ENCODE measurements at places on chromosomes 6 and 20.

DNA sequence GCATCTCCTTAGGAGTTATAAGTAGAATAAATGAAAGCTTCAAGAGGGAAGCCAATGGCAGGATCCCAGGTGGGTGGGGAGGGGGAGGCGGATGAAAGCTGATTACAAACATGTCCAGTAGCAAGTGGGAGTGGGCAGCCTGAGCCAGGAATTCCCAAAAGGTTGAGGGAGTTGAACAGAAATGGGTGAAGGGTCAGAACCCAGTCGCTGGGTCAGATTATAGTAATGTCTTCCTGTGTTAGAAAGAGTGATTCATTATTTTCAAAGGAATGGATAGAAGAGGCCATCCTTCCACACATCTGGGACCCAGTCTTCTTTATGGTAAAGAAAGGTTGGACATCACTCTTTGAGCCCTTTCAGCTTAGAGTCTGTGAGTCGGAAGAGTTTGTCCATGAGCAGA is 41.0 kb upstream of the FAM50B start:
- no peak for DNase-seq

DNA sequence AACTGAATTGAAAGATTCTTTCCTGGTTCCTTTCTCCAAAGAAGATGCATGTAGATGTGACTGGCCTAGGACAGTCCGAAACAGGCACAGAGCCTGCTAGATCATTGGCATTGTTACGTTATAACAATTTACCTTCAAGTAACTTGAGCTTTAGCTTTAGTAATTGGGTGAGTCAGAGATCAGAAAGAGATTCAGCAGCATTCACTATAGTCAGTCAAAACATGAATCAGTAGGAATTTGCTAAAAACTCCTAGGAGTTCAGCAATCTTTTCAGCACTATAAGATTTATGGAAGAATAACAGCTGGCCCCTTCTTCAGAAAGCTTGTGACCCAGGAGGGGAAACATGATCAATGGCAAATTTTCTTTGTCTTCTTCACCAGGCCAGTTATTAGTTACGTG is 281.7 kb upstream of the PRDM1 start:
- no peak for DNase-seq

DNA sequence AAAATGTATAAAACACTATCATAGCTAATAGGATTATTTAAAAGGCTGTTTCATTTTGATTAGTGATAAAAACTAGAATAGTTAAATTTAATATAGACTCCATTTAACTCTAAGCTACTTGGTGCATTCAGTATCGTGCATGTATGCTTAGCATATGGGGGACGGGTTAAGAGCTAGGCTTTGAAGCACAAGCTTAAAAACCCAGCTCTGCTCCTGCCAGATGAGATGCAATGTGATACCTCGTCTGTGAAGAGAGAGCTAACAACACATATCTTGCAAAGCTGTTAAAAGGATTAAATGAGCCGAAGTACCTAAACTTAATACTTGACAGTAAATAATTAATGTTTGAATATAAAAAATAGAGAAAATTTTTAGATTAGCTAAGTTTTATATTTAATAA is 42.2 kb downstream of the DTNBP1 start:
- DNase-seq, result no peak

DNA sequence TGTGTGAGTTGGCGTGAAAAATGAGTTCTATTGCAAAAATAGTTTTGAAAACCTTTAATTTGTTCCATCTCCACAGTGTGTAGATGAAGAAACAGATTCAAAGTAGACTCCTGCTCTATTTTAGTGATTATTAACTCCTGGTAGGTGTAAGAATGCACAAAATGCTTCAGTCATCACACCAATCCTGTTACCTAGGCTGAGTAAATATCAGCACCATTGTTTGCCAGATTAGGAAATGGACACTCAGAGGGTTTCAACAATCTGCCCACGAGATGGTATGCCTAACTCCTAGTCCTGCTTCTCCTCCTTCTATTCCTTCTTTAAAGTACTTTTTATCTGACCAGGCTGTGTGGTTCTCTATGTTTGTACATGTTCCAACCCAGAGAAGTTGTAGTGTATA is 108.9 kb upstream of the AHI1 start:
- no peak for DNase-seq

DNA sequence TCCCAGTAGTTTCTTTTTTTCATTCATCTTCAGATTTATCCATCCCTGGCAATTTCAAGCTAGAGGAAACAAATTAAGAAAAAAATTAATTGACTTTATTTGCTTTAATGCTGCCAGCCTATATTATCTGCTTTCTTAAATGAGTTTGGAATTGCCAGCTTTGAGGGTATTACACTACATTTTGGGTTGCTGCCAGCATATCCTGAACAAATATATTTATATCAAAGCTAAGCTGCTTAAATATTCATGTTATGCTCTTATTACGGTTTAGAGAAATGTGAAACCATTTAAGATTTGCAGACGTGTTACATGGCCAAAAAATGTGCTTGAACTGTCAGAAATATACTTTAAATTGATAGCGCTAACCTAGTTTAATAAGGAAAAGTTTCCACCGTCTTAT is 59.7 kb downstream of the GRIK2 start:
- DNase-seq, result no peak

DNA sequence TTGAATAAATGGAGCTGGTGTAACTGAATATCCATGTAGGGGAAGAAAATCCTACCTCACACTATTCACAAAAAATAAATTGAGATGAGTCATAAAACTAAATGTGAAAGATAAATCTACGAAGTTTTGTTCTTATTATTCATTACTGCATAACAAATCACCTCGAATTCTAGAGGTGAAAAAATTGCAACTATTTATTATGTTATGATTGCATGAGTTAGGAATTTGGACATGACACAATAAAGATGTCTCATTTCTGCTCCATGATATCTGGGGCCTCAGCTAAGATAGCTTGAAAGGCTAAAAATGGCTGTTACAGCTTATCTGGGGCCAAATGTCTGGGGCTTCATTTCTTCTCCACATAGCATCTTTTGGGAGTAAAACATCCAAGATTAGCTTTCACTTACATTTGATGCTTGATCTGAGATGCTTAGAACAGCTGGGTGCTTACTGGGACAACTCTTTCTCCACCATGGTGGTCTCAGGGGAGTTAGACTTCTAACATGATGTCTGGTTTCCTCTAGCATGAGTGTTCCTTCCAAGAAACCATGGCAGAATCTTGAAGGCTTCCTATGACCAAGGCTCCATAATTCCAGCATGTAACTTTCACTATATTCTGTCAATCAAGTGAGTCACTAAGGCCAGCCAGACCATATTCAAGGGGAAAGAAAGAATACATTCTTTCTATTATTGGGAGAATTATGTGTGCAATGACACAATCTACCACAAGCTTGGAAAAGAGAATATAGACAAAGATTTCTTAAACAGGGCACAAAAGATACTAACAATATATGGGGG is 30.1 kb downstream of the OR2B6 start:
- DNase-seq, result no peak

DNA sequence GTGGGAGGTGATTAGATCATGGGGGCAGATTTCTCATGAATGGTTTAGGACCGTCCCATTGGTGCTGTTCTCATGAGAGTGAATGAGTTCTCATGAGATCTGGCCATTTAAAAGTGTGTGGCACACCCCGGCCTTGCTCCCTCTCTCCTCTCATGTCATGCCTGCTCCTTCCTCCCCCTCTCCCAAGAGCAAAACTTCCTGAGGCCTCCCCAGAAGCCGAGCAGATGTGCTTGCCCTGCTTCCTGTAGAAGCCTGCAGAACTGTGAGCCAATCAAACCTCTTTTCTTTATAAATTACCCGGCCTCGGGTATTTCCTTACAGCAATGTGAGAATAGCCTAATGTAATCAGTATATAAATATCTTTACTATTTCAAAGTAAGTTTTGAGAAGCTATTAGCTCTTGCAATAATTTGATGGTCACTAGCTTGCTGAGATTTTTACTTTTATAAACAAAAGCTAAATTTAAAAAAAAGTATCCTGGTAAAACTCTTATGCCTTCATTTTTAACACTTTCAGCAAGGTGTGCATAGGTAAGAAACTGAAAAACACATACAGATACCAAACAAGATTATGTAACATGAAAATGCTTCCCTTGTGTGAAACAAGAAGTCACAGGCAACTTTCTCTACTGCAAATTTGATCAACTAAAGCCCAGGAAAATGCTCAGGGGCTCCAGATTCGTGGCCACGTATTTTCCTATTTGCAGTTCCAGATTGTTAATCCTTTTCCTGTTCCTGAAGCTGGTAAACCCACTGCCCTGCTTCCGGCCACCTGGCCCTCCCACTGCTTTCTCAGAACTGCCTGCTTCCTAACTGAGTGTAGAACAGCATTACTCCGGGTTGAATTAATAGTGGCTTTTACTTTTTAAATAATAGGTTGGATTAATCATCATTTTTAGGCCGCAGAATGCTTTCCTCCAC is 395.1 kb upstream of the CNR1 start:
- DNase-seq, result no peak

- DNase-seq, result no peak
These were observed 268.2 kb downstream of the SYNE1 start for GRCh38 chr6:152368751-152369624.

DNA sequence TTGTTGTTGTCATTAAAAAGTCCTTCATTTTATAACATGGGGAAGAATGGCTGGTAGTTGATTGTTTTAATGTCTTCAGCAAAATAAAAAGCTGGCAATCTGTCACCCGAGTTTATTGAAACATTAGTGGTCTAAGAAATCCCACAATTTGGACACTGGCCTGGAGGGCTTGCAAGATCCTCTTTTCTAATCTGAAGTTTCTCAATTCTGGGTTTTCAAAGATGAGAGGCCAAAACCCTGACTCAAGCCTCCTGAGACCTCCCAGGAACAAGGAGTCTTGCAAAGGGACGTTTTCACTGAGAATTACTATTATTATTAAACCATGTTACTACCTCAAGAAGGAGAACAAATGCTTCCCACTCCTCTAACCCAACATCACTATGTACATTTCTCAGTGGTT is 19.5 kb downstream of the MAP1LC3A start:
- DNase-seq, result no peak

DNA sequence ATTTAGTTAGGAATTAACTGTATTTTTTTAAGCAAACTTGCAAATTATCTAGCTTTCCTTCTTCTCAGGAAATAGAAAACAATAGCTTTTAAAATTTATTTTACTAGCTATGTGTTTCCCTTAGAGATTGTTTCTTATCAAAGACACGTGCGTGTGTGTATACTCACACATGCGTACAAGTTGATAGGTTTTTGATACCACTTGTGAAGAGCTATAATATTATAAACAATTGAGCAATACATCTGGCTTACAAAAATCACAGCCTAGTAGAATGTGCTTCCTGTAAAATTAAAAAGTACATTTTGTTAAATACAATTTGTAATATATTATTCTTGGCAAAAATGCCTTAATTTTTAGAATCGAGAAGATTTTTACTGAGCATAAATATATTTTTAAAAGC is 33.9 kb downstream of the COL12A1 start:
- DNase-seq, result no peak

- DNase-seq, result no peak
These were observed 167.8 kb downstream of the SLC24A3 start for GRCh38 chr20:19380211-19380610.

DNA sequence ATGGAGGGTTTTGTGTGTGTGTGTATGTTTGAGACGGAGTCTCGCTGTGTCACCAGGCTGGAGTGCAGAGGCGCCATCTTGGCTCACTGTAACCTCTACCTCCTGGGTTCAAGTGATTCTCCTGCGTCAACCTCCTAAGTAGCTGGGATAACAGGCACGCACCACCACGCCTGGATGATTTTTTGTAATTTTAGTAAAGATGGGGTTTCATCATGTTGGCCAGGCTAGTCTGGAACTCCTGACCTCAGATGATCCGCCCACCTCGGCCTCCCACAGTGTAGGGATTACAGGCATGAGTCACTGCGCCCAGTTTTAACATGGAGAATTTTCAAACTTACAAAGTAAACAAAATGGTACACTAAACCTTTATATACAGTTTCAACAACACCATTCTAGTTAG is 22.8 kb downstream of the AMD1 start:
- no peak for DNase-seq

DNA sequence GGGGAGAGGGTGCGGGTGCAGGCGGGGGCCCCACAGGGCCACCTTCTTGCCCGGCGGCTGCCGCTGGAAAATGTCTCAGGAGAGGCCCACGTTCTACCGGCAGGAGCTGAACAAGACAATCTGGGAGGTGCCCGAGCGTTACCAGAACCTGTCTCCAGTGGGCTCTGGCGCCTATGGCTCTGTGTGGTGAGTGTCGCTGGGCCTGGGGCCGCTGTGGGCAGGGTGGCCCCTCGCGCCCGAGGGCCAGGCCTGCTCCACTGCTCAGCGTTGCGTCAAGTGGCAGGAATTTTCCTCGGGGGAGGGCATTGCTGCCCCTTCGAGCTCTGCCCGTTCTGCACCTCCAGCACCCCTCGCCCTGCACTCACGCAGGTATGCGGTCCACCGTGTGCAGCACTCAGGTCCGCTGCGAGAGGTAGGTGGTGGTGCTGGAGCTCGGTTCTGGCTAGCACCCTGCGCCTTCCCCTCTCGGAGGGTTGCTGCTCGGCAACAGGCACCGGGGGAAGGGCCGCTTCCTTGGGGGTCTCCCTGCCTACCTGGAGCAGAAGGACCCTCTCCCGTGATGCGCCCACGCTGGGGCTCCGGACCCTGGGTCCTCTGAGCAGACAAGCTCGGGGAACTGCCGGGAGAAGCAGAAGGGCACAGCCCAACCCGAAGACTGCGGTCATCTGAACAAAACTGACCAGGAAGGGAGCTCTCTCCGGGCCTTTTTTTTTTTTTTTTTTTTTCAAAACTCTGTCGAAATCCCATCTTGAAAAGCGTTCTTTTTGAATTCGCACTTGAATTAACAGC is 674 bp downstream of the MAPK14 start:
- peak; percentile 23 for DNase-seq

GRCh38 chr6:61887423-61887822 is 398.6 kb downstream of the KHDRBS2 start:
- DNase-seq, result no peak

GRCh38 chr20:46156065-46156464 is 38.0 kb downstream of the CD40 start:
- DNase-seq, result no peak

DNA sequence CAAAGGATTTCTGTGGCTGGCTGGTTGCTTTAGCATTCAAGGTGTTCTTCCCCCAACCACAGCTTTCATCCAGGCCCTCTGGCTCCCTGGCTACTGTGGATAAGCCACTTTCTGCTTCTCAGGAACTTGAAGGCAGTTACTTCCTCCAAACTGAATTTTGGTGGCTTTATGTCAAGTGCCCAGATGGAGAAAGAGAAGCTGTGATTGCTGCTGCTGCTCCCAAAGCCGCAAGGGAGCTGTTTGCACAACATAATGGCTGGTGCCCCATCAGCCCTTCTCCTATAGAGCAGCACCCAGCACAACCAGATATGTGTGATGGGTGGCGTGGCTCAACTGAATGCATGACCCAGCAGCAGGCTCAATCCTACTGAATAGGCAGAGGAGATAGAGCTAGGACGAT is 465.2 kb downstream of the MAFB start:
- no peak for DNase-seq

- DNase-seq, result peak; percentile 33
These were observed 7.1 kb downstream of the PRIM2 start for GRCh38 chr6:57324538-57324937.
